Astrocyte (in vitro differentiated cells and primary cell): ENCODE measurements at places on chromosomes 12 and 14. TPM values are rescaled to one million over a fixed set of nuclear protein-coding genes. Genes with fewer than 3 reads are reported as not detected.

GRCh38 chr14:23047034-23047634 is 5.1 kb downstream of the PSMB11 start:
- DNase-seq: no peak

- no peak for DNase-seq
These were observed 36.4 kb downstream of the CAND1 start for GRCh38 chr12:67305544-67305943.

- no peak for DNase-seq
These were observed 59.0 kb upstream of the ARID2 start for GRCh38 chr12:45670346-45671065.

- DNase-seq: no peak
These were observed 329.7 kb downstream of the TMEM121 start for GRCh38 chr14:105855893-105856675.

- peak; percentile 18 for DNase-seq
These were observed 86.7 kb downstream of the LRP6 start for GRCh38 chr12:12180136-12180535.

- no peak for DNase-seq
These were observed 872.9 kb downstream of the TMTC2 start for GRCh38 chr12:83559650-83560049.

DNA sequence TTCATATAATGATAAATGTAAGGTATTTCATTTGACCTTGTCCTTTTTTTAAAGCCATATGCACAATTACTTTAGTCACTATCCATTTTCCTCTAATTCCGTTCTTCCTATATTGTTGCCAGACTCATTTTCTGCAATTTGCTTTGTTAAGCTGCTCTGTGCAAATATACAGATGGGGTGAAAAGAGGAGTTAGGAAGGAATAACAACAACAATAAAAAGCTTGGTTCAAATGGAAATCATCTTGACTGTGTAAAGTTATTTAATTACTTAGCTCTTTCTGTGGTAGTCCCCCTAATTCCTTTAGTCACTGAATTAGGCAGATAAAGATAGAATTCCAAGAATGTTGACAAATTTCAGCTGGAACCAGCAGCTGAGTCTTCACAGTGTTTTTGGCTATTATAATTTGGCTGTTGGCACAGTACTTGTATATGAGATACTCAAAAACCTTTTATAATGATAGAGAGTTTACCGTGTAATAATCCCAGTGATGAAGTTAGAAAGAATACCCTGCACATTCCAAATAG is 838.0 kb downstream of the RPS29 start:
- no peak for DNase-seq

- DNase-seq: peak; percentile 61
These were observed 474.1 kb downstream of the FLRT2 start for GRCh38 chr14:86003998-86004397.

DNA sequence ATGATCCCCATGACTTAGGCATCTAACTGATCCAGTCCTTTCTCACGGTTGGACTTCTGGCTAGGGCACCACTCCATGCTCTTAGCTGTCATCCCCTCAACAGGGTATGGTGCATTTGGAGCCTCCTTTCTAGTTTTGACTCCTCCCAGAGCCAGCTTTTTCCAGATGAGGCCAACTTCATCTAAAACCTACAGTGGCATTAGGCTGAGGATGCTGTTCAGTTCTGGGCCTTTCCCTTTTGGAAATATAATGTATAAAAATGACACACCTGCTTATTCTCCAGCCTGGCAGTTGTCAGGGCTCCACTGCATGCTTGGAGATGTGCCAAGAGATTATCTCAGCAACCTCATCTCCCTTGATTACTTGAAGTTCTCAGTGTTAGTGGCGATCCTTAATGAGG is 239.7 kb downstream of the EMP1 start:
- no peak for DNase-seq

DNA sequence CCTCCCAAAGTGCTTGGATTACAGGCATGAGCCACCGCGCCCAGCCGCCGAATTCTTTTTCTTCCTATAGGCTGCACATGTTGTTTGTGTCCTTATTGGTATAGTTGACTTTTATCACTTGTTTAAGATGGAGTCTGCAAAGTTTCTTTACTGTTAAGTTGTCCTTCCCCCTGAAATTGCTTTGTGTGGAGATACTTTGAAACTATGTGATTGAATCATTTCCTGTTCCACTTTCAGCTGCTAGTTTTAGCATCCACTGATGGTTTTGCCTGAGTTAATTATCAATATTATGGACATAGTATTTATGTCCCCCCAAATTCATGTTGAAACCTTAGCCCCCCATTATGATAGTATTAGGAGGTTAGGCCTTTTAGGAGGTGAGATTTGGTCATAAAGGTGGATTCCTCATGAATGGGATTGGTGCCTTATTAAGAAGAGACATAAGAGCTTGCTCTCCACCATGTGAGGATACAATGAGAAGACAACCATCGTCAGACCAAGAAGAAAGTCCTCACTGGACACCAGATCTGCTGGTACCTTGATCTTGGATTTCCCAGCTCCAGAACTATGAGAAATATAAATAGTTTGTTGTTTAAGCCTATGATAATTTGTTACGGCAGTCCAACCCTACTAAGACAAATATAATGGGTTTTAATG is 34.9 kb downstream of the PPHLN1 start:
- no peak for DNase-seq

DNA sequence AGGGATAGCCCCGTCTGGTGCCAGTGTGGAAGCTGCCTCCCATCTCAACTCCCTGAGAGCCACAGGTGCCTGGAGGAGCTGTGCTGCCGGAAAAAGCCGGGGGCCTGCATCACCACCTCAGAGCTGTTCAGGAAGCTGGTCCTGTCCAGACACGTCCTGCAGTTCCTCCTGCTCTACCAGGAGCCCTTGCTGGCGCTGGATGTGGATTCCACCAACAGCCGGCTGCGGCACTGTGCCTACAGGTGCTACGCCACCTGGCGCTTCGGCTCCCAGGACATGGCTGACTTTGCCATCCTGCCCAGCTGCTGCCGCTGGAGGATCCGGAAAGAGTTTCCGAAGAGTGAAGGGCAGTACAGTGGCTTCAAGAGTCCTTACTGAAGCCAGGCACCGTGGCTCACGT is 25.5 kb upstream of the P2RX4 start:
- no peak for DNase-seq

GRCh38 chr14:74669846-74670245 is 43.0 kb downstream of the AREL1 start:
- no peak for DNase-seq

SIX6 gene
- total RNA-seq: not detected in 2 replicates

SDR39U1 gene
- total RNA-seq: 27.6 and 28.1 TPM in 2 replicates

TAS2R19 gene
- 2.2 and 3.1 TPM in 2 replicates for total RNA-seq

MTRFR gene
- total RNA-seq: 11.1 and 12.4 TPM in 2 replicates

PPP1R36 gene
- 0.91 and 0.94 TPM in 2 replicates for total RNA-seq

EMP1 gene
- total RNA-seq: 57.6 and 71.7 TPM in 2 replicates

FAM186B gene
- 0.57 and 0.60 TPM in 2 replicates for total RNA-seq
